Lung (tissue), 17 donors: ENCODE measurements at places on chromosomes 6 and 20. TPM values are rescaled to one million over a fixed set of nuclear protein-coding genes. Genes with fewer than 3 reads are reported as not detected.

- DNase-seq, result peak; percentile 19
These were observed 183.7 kb upstream of the JAG1 start for GRCh38 chr20:10857352-10858070.

DNA sequence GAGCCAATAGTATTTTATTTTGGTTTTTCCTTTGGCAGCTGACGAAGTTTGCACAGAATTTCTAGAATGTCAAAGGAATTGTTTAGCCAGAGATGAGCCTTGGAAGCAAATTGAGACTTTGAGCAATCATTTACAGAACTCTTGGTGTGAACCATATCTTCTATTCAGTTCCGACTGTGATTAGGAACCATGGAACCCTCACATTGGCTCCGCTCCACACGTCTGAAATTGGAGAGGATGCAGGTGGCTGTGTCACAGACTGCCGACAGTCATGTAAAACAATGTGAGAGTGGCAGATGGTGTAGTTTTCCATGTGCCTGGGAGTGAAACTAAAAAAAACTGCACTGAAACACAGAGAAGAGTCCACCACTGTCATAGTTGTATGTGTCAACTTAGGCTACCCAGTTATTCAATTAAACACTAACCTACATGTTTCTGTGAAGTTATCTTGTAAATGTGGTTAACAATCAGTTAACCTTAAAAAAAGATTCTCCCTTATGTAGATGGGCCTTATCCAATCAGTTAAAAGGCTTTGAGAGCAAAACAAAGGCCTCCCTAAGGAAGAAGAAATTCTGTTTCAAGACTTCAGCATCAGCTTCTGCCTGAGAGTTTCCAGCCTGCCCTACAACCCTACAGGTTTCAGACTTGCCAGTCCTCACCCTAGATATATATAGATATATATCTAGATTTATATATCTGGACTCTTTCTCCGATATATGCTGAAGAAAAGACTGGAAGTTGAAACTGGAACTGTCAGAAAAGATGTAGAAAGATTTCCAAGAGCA lies 3.3 kb upstream of the HMGN4 start:
- DNase-seq, result peak; percentile 70

Gene FBXO5
- 1.8 TPM for polyA plus RNA-seq

DNA sequence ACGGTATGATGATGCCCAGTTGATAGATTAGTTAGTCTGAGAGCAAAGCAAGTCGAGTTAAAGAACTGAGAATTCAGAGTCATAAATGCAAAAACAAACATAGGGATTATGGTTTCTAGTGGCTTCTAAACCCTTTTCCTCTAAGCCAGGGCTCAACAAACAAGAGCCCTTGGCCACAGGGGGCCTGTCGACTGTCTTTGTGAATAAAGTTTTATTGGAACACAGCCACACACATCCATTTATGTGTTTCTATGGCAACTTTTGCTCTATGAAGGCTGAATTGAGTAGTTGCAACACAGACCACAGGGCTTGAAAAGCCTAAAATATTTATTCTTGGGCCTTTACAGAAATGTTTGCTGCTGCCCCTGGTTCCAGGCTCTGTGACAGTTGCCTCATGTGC lies 76.2 kb downstream of the SLC24A3 start:
- DNase-seq, result no peak

Gene SNHG17
- polyA plus RNA-seq, result 52.4 TPM
